ENCODE measurements at places on chromosomes 11 and 22. TPM values are rescaled to one million over a fixed set of nuclear protein-coding genes. Genes with fewer than 3 reads are reported as not detected.

P4HA3 gene
- total RNA-seq: 0.17 TPM

DNA sequence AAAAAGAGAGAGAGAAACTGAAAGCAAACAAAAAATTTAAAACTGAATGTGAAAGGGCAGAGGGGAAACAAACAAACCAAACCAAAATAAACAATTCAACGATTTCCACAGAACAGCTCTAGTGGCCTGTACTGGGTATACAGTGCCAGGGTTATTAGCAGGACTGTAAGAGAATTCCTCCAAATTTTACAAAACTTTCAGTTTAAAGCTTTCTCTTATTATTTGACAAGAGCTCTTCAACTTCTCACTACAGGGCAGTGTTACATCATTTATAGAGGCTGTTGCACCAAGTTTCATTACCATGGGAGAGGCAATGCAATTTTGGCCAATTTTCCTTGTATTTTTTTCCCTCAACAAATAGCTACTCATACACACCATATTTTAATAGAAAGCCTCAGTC lies 44.3 kb upstream of the CLPB start:
- DNase-seq: no peak

DNA sequence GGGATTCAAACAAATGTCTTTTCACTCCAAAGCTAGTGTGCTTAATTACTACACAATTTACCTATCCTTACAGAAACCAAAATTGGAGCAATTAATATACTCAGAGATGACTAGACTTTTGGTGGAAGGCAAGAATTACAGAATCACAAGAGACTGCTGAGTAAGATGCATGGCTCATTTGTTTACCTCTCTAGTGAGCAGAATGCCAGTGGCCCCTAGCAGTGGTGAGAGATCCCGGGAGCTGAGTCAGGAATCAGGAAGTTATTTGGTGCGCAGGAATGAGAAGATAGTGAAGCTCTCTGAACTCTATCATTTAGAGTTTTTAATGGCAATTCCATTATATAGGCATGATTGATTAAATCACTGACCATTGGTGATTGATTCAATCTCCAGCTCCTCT lies 188.9 kb upstream of the SESN3 start:
- DNase-seq: no peak

DNA sequence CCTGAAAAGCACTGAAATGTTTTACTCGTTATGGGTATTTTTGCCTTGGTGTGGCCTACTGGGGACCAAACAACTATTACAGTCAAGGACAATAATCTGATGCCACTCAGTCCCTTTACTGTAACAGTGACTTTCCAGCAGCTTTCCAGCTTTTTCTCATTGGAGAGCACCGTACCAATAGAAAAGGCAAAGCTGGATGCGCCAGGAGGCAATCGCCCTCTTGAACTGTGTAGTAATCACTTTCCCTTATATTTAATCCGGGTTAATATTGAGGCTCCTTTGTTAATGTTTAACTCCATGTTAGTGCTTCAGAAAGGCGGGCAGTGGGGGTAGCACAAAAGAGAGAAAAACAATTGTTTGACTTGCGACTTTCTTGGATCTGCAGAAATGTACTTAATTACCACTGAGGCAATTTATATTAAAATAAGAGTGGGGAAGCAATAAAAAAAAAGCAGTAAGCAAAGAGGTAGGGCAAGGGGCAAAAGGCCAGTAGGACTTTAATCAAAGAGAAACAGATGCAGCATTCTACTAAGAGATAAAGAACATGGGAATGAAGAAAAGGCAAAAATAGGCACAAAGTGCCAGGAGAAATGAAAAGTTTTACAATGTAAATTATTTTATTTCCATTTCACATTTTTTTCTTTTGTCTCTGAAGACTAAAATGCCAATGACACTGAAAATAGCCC lies 81.6 kb downstream of the LRRC4C start:
- DNase-seq: no peak

- no peak for DNase-seq
Observed at GRCh38 chr11:61864814-61865775, 26.2 kb downstream of the FADS3 start.

DNA sequence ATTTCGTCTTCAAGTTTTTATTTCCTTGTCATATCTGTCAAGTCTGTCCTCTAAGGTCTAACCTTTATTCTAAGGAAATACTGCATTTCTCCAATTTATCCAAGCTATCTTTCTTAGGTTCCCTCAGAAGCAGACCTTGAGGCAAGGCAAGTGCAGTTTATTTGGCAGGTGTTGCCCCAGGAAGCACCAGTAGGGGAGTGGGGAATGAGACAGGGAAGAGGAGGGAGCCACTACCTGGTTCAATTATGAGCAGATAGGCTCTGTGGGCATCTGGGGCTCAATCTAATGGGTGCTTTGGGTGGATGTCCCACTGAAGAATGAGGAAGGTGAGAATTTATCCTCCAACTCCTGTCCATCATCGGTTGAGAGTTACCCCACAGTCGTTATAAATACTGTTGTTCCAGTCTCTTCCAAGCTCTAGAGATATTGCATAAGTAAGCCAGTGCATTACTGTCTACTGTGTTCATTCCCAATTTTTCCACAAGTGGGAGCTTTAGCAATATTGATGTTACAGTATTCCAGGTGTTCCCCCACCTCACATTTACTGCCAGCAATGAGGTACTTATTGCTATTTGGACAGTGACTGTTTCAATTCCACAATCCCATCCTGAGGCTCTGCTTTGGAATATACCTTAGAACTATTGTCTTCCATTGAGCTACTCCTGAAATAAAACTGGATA lies 154.9 kb upstream of the CEP126 start:
- no peak for DNase-seq

- DNase-seq: no peak
Observed at GRCh38 chr22:17339095-17339693, 30.1 kb upstream of the CECR2 start.

- no peak for DNase-seq
Observed at GRCh38 chr11:12831471-12832202, 157.4 kb downstream of the TEAD1 start.
